ENCODE measurements at places on chromosomes 11 and 22. TPM values are rescaled to one million over a fixed set of nuclear protein-coding genes. Genes with fewer than 3 reads are reported as not detected.

GRCh38 chr22:19514831-19515565, 9.2 kb downstream of the CLDN5 start:
- H3K4me1 ChIP-seq, result no peaks in the 10 kb centered on the region
- no peak overlapping the region for H3K27ac ChIP-seq
- H3K27me3 ChIP-seq, result no peaks in the 10 kb centered on the region
- H3K4me3 ChIP-seq, result no peak overlapping the region
- no peak for DNase-seq
- peaks cover 10% of the 10 kb centered on the region for H3K36me3 ChIP-seq

DNA sequence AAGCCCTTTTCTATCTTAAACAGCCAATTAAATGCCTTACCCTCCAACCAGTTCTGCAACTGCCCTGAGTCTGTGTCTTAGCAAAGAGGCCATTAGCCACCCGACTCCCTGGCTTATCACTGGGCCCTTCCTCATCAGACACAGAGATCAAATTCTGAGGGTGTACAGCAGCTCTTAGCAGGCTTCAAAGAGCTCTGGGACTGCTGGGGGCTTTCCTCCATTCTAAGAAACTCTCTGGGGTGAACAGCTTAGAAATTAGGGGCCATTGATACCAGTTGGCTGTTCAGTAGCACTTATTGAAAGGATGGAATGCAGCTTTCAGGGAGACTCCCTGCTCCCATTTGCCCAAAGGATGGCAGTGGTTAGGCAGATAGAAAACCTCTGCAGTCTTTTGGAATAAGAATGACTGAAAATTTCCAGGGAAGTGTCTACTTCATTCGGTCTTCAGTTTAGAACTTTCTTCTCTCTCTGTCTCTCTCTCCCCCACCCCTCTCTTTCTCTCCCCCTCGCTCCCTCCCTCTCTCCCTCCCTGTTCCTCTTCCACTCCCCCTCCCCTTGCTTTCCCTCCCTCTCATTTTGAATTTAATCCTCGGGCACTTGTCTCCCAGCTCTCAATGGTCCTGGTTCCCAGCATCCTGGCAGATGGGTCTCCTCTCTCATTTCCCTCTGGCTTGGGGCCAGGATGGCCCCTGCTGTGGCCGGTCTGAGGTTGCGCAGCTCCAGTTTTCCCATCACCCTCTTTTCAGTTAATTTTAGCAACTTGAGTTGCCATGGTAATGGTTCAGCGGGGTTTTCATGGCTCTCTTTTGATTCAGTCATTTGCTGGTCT, 76.4 kb downstream of the COMMD9 start:
- H3K4me3 ChIP-seq, result no peak overlapping the region
- no peak overlapping the region for H3K27ac ChIP-seq
- H3K4me1 ChIP-seq, result peaks cover 8% of the 10 kb centered on the region
- H3K27me3 ChIP-seq, result no peaks in the 10 kb centered on the region
- no peaks in the 10 kb centered on the region for H3K36me3 ChIP-seq
- peak; percentile 61 for DNase-seq

DNA sequence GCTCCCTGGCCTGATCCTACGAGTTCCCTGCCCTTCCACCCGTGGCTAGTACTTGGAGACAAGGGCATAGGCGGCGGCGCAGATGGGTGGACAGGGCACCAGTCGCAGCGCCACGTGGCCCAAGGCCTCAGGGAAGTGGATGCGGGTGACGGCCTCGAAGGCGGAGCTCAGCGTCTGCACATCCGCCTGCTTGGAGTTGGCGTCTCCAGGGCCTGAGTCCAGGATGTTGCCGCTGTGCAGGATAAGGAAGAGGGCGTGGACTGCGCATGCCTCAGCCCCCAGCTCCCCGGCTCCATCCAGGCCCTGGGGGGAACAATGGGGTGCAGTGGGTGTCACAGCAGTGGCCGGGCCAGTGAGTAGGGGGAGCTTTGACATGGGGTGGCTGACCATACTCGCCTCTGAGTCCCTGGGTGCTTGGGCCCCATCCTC, 6.6 kb downstream of the PITPNM1 start:
- H3K36me3 ChIP-seq, result peaks cover 10% of the 10 kb centered on the region
- H3K4me1 ChIP-seq, result no peaks in the 10 kb centered on the region
- H3K27me3 ChIP-seq, result no peaks in the 10 kb centered on the region
- no peak for DNase-seq
- H3K27ac ChIP-seq, result no peak overlapping the region

DNA sequence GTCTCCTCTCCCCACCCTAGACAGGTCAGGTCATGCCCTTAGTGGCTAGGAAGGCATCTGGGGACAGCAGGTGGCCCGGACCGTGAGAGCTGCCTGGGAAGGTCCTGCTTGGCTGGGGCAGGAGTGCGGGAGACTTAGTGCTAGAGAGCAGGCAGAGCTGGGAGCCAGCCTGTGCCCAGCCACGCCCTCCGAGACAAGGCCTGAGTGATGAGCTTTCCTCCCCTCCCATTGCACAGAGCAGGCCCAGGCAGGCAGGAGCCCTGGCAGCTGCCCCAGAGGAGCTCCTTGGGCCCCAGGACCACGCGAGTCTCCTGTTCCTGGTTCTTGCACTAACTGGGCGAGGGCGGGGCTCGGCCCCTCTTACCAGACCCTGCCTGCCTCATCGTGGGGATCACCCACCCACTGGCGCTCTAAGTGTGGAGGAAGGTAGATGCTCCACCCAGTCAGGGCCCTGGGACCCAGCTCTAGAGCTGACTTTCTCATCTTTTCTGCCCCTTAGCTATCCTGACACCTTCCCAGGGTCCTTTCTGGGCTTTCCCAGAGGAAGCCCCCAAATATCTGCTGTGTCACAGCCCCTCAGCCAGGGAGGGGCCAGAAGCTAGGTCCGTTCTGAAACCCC, 44.9 kb downstream of the MACROD1 start:
- H3K36me3 ChIP-seq, result no peaks in the 10 kb centered on the region
- no peak for DNase-seq
- no peaks in the 10 kb centered on the region for H3K27me3 ChIP-seq
- peak overlapping the region; percentile 81 for H3K27ac ChIP-seq

Gene C11orf16
- polyA plus RNA-seq, result not detected

DNA sequence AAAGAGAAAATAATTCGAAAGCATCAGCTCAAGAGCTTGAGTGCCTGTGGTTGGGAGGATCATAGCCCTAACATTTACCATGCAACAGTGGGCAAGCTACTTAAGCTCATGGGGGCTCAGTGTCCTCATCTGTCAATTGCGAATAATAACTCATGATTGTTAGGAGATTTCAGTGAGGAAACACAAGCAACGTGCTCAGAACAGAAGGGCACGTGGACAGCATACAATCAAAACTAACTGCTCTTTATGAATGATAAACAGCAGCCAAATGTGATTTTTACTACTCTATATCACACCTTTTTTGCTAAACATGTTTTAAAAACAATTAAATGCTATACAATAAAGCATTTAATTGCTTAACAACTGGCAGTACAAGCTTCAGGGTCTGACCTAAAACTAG, 310.1 kb upstream of the NARS2 start:
- H3K4me1 ChIP-seq, result no peaks in the 10 kb centered on the region
- no peak for DNase-seq
- no peak overlapping the region for H3K27ac ChIP-seq
- peaks cover 74% of the 10 kb centered on the region for H3K36me3 ChIP-seq

DNA sequence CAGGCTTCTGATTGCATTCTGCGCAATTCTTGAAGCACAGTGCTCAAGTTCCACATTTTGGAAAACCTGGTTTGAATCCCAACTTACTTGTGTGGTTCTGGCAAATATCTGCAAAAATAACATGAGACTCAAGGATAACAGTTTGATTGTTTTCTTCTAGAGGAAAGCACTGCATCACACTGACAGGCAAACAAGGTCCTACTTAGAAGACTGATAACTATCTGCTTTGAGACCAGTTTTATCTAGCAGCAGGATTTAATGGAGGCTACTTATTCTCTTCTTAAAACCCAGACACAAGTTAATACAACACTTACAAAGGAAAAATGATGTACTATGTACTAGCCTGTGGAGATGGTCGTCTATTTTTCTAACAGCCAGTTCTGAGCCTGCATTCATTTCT, 41.4 kb downstream of the RIC3 start:
- DNase-seq, result no peak
- H3K4me1 ChIP-seq, result no peaks in the 10 kb centered on the region
- no peaks in the 10 kb centered on the region for H3K27me3 ChIP-seq
- no peak overlapping the region for H3K27ac ChIP-seq
- no peaks in the 10 kb centered on the region for H3K36me3 ChIP-seq

- H3K4me3 ChIP-seq, result no peak overlapping the region
- H3K27ac ChIP-seq, result no peak overlapping the region
- H3K27me3 ChIP-seq, result no peaks in the 10 kb centered on the region
- no peak for DNase-seq
- H3K4me1 ChIP-seq, result peaks cover 12% of the 10 kb centered on the region
Observed at GRCh38 chr11:126188332-126189108, 22.9 kb downstream of the RPUSD4 start.

DNA sequence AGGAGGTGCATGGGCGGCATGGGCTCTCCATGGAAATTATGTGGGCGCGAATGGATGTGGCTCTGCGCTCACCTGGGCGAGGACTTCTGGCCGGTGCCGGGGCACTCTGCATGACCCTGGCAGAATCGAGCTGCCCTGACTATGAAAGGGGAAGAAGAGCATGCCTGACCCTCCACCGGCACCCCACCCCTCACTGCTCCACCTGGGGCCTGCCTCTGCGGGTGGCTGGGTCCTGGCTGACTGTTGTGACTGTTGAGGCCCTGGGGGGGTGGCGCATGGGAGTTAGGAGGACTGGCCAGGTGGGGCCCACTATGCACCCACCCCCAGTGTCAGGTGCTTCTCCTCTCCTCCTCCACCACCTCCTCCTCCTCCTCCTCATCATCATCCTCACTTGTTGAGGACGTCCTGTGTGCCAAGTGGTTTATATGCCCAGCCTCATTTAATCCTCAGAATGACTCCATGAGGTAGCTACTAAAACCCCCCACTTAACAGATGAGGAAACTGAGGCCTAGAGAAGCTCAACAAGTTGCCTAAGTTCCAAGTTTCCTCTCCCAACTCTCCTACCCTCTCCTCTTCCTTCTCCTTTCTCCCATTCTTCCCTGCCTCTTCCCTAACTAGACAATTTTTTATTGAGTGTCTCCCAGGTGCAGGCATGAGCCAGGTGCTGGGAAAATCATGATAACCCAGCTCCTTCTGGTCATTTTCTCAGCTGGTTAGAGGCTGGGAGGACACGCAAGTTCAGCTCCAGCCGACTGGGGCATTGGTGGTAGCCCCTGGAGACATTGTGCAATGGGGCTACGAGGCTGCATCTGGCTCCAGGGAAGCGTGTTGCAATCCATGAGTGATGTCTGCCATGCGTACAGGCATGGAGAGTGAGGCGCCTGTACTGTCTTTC, 2.3 kb downstream of the MYEOV start:
- H3K27me3 ChIP-seq, result no peaks in the 10 kb centered on the region
- no peaks in the 10 kb centered on the region for H3K36me3 ChIP-seq
- H3K27ac ChIP-seq, result peak overlapping the region; percentile 84

Gene SLC25A45
- 3.1 TPM for polyA plus RNA-seq

GRCh38 chr22:23359583-23360123, 179.3 kb downstream of the BCR start:
- no peak overlapping the region for H3K27ac ChIP-seq
- H3K4me3 ChIP-seq, result no peak overlapping the region
- no peaks in the 10 kb centered on the region for H3K4me1 ChIP-seq
- H3K27me3 ChIP-seq, result no peaks in the 10 kb centered on the region

Measured in SK-N-SH (cell line).